Activated CD4-positive, alpha-beta T cell treated with anti-CD3 and anti-CD28 coated beads for 1 hour (primary cell): ENCODE measurements at places on chromosomes 12 and 14.
A peak's percentile ranks its signal among the peaks of the same experiment; 100 is the strongest.

GRCh38 chr14:53501361-53502211 lies 348.5 kb upstream of the DDHD1 start:
- DNase-seq = no peak

DNA sequence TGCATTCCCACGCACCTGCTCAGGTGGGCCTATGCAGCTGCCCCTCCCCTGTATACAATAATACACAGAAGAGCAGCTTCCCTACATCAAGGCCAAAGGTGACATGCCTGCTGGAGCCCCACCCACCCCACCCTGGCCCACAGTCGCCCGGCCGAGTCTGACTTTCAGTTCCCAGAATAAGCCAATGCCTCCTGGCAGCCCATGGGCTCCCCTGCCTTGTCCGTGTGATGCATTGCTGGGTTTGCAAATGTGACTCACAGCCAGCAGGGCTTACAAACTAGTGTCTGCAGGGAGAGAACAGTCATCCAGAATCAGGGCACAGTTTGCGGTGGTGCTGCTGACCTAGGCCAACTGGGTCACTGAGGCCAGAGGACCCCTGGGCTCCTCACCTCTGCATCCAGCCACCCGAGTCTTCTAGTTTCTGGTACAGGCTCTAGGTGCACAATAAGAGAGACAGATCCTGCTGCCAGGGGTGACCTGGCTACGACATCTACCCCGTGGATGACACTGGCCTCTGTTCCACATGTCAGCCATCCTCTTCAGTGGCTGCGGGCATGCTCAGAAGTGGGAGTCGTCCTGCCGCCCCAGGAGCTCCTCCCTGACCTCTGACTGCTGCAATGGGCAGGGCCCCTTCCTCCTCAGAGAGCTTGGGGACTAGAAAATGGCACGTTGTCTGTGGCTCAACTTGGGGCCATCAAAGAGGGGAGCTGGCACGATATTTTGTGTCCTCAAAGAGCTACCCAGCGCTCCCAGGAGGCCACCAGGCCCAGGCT lies 84.5 kb downstream of the CHGA start:
- no peak for DNase-seq

- DNase-seq = no peak
Measured at GRCh38 chr12:57869927-57870318, 23.4 kb upstream of the CTDSP2 start.

GRCh38 chr12:54065677-54066076 lies 12.0 kb downstream of the HOXC4 start:
- no peak for DNase-seq

GRCh38 chr14:58978343-58978742 lies 210.1 kb upstream of the DAAM1 start:
- DNase-seq = no peak

DNA sequence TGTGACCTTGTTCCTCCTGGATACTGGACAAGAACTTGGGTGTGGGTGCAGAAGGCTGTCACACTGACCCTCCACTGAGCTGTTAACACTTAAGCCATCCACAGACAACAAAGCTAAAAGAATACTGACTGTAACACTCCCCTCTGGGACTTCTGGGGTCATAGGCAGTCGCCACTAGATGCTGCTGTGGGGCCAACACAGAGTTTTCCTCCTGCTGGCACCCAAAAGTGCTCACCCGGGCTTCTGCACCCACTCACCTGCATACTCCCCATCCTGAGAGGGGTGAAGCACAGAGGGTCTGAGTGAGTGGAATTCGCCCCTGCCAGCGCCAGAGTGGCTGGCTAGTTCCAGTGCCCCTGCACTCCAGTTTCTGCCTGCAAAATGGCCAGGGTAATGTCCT lies 422.4 kb upstream of the LMO3 start:
- DNase-seq = no peak

DNA sequence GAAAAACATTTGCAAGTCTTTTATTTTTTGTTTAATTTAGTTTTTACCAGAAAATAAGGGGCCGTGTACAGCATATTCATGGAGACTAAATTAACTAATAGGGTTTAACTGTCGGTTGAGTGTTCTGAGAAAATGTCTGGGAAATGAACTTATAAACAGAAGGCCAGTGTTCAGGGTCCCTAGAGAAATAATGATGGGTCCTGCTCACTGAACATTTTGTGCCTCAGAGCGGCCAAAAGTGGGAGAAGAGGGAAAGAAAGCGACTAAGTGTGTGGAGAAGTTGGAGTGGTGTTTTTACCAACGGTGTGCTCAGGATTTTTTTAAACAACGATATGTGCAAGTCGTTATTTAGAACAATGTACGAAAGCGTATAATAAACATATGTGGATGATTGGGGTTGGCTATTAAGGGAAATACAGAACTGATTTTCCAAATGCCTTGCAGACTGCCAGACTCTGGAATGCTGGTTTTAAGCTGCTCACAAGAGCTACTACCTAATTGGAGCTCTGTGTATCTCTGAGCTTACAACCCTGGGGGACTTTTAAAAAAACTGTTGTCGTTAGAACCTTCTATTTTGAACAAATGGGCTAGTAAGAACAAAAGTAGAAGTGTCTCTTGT lies 166.7 kb downstream of the SLC38A4 start:
- no peak for DNase-seq

GRCh38 chr12:69921831-69922230 lies 96.8 kb downstream of the MYRFL start:
- DNase-seq = no peak

- no peak for DNase-seq
Measured at GRCh38 chr12:42761601-42762350, 172.2 kb upstream of the PRICKLE1 start.

DNA sequence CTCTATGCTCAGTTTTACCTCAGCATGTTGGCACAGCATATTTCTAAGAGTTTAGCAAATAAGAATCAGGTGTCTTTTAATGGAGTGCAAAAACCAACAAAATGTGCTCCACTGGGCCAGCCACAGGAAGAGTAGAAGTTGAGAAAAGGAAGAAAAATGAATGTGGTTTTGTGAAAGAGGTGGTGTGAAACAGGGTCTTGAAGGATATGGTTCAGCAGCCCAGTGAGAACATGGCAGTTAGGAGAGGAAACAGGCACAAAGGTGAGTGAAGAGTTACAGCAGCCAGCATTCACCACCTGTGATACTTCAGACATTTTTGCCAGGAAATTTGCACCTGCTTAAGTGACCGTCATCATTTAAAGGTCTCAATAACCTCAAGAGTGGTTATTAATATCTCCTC lies 2.4 kb downstream of the STAB2 start:
- no peak for DNase-seq

DNA sequence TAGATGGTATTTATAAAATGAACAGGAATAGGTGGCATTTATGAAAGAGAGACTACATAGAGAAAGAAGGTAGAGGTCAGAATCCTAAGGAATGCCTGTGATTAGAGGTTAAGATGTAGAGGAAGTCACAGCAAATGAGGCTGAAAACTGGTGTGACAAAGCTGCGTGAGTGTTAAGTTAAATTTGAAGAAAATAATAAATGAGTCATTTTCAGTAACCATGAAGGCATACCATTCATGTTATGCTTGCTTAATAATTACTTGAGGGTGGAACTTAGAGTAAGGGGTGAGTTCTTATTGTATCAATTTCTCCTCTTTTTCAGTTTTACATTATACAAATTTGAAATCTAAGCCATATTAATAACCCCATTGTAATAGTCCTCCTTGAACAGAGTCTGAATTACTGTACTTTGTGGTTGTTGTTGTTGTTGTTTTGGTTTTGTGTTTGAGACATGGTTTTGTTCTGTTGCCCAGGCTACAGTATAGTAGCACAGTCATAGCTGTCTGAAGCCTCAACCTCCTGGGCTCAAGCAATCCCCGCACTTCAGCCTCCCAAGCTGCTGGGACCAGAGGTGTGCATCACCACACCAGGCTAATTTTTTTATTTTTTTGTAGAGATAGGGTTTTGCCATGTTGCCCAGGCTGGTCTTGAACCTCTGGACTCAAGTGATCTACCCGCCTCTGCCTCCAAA lies 761.5 kb downstream of the GALC start:
- no peak for DNase-seq

- no peak for DNase-seq
Measured at GRCh38 chr12:101764051-101764792, 25.0 kb upstream of the SYCP3 start.

- peak; percentile 42 for DNase-seq
Measured at GRCh38 chr12:1593174-1594005, 991 bp downstream of the FBXL14 start.

- no peak for DNase-seq
Measured at GRCh38 chr14:22668863-22669262, 24.7 kb upstream of the OR6J1 start.

- no peak for DNase-seq
Measured at GRCh38 chr12:422526-422925, 21.1 kb downstream of the CCDC77 start.

DNA sequence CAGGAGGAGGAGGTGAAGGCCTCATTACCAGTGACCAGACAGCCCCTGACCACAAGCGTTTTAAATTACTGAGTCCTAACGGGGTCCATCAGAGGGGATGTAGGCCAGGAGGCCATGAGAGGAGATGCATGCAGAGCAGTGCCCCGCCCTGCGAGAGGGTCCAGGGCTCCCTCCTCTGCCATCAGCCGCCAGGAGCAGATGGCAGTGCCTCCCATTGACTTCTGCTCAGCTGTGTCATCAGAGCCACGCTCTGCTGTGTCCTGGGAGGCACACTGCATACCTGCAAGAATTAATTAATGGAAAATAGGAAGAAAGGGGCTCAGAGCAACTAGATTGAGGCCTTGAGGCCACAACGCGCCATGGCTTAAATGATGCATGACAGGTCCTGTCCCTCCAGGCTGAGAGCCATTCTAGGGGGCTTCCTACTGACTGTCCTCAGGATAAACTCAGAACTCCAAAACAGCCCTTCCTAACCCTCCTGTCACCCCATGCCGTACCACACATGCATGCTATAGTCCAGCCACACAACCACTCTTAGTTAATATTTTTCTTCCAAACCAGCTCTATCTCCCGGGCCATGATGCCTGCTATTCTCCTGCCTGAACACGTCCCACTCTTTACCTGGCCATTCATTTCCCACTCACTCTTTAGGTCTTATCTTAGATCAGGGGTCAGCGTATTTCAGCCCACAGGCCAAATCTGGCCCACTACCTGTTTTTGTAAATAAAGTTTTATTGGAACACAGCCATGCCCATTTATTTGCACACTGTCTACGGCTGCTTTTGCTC lies 235.8 kb downstream of the KSR2 start:
- no peak for DNase-seq

GRCh38 chr12:132414634-132415326 lies 75.2 kb upstream of the FBRSL1 start:
- peak; percentile 63 for DNase-seq

DNA sequence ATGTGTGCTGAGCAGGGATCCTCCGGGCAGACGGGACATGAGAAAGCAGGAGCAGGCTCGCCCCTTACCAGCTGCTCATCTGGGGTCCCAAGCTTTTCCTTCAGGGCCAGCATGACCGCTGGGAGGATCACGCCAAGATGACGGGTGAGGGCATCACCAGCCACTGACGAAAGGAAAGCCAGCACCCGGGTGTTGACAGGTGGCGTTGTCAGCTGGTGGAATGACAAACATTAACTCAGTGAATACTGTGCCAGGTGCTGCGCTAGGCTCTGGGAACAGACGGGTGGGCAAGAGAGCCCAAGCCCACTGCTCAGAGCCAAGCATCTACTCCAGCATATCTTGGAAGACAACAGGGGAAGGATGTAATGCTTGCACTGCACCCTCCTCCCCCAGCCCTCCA lies 21.3 kb upstream of the RAB35 start:
- DNase-seq = no peak

DNA sequence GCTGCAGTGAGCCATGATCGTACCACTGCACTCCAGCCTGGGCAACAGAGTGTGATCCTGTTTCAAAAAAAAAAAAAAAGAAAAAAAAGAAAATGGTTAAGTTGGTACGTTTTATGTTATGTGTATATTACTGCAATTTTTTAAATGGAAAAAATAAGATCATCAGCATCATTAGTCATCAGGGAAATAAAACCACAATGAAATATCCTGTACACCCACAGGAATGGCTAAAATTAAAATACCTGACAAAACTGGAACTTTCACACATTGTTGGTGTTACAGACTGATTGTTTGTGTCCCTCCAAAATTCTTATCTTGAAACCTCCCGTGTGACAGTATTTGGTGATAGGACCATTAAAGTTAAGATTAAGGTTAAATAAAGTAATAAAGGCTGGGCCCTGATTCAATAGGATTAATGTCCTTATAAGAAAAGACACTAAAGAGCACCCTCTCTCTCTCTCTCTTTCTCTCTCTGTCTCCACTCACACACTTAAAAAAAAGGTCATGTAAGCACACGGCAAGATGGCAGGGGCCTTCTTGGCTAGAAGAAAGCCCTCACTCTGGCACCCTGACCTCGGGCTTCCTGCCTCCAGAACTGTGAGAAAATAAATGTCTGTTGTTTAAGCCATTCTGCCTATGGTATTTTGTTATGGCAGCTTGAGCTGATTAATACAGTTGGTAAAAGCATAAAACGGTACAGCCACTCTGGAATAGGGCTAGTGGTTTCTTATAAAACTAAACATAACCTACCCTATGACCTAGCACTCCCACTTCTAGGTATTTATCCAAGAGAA lies 48.3 kb upstream of the ZFP36L1 start:
- DNase-seq = no peak

GRCh38 chr12:6207259-6207925 lies 7.2 kb downstream of the CD9 start:
- no peak for DNase-seq

GRCh38 chr12:27610374-27610773 lies 85.9 kb upstream of the REP15 start:
- DNase-seq = no peak

- DNase-seq = peak; percentile 70
Measured at GRCh38 chr12:47715393-47715876, 9.6 kb upstream of the RPAP3 start.

- DNase-seq = no peak
Measured at GRCh38 chr12:105523164-105524057, 192.9 kb downstream of the C12orf75 start.

DNA sequence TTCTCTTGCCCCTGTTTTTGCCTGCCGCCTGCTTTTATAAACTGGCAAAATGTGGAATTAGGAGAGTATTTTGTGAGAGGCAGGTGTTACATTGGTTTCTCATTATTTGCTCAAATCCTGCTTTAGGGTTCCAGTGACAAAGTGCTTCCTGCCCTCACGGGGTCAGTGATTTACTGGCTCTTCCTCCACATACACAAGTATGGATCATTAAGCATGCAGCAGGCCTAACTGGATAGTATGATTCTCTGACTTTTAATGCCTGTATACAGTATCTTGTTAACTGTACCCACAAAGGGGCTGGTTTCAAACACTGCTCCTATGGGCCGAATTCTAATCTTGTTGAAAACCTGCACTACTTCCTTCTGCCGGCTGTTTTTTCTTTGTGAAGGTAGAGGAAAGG lies 63.2 kb downstream of the PTCSC3 start:
- no peak for DNase-seq
